ENCODE measurements at places on chromosomes 7 and 10. TPM values are rescaled to one million over a fixed set of nuclear protein-coding genes. Genes with fewer than 3 reads are reported as not detected.

Gene CPN1
- not detected for total RNA-seq

GRCh38 chr7:102446387-102447156 lies 13.2 kb downstream of the ORAI2 start:
- DNase-seq, result no peak

Gene ACBD7
- 3.1 TPM for total RNA-seq

Gene GPNMB
- total RNA-seq, result 2.4 TPM

Gene PTER
- 11.8 TPM for total RNA-seq

GRCh38 chr10:69875856-69876255 lies 74.2 kb downstream of the COL13A1 start:
- DNase-seq, result no peak

Gene MUC3A
- 0.31 TPM for total RNA-seq
